ENCODE measurements at places on chromosomes 7 and 10. TPM values are rescaled to one million over a fixed set of nuclear protein-coding genes. Genes with fewer than 3 reads are reported as not detected.

- DNase-seq, result no peak
- no peaks in the 10 kb centered on the region for H3K36me3 ChIP-seq
- no peaks in the 10 kb centered on the region for H3K4me1 ChIP-seq
- no peaks in the 10 kb centered on the region for H3K27me3 ChIP-seq
- no peak overlapping the region for H3K4me3 ChIP-seq
- no peak overlapping the region for H3K27ac ChIP-seq
Measured at GRCh38 chr7:45147858-45148652, 9.5 kb upstream of the RAMP3 start.

- H3K27ac ChIP-seq, result no peak overlapping the region
- no peaks in the 10 kb centered on the region for H3K4me1 ChIP-seq
- H3K27me3 ChIP-seq, result no peaks in the 10 kb centered on the region
- H3K36me3 ChIP-seq, result no peaks in the 10 kb centered on the region
- DNase-seq, result no peak
Measured at GRCh38 chr10:75852851-75853484, 421.5 kb downstream of the LRMDA start.

- no peaks in the 10 kb centered on the region for H3K27me3 ChIP-seq
- H3K4me3 ChIP-seq, result no peak overlapping the region
- no peak for DNase-seq
- no peaks in the 10 kb centered on the region for H3K36me3 ChIP-seq
- H3K27ac ChIP-seq, result no peak overlapping the region
Measured at GRCh38 chr7:34759477-34760125, 101.6 kb downstream of the NPSR1 start.

EPO gene
- total RNA-seq, result not detected
